Renal cortical epithelial cell (primary cell): ENCODE measurements at places on chromosomes 3 and 15. TPM values are rescaled to one million over a fixed set of nuclear protein-coding genes. Genes with fewer than 3 reads are reported as not detected.
A peak's percentile ranks its signal among the peaks of the same experiment; 100 is the strongest.

FBLN2 gene
- total RNA-seq = 3.8 and 9.4 TPM in 2 replicates

DNA sequence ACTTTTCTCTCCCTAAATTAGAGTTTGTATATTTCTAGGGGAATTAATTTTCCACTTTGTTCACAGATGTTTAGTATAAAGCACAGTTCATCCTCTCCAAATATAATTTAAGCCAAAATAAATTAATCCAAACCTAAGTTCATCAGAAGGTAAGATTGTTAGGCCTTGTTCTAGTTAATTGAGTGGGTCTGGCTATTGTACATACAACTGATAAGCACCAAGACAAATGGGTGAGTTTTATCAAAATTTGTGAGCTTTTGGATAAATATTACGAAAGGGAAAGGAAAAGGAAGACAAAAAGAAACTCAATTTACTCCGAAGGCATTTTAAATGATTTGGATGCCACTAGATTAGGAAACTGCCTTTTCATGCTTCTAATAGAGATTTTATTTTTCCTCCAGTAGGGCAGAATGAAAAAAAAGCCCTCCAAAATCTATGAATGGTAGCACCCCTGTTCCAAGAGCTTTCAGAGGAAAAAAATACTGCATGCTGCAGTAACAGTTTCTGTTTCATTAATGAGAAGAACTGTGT lies 304.0 kb downstream of the ZNF385D start:
- no peak for DNase-seq

- DNase-seq = no peak
Observed at GRCh38 chr3:52403955-52404354, 40.9 kb downstream of the SEMA3G start.

GRCh38 chr3:184289426-184289938 lies 9.6 kb upstream of the PSMD2 start:
- peak; percentile 26 for DNase-seq

DNA sequence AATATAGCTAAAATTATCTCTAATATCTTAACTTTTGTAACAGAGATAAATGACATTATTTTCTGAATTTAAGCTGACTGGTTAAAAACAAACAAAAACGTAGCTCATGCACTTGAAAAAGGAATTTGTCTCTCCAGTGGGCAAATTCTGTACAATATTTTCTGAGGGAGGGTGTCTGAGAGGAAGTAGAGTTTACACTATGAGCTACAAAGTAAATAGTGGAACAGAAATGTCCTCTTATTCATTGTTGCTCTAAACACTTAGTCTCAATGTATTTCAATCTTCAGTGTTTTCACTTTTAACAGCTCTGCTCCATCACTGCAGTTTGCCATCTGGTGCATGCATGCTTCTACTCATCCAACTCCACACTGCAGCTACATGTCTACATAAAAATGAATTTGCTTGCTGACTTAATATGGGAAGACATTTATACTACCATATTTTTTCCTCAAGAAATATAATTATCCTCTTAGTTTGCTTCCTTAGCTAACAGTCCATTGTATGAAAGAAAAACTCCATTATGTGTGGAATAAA lies 817.4 kb upstream of the LMCD1 start:
- no peak for DNase-seq

- DNase-seq = no peak
Observed at GRCh38 chr15:86044981-86045380, 34.7 kb upstream of the AGBL1 start.

GRCh38 chr3:170081079-170081741 lies 43.4 kb downstream of the GPR160 start:
- DNase-seq = no peak

GRCh38 chr15:99644913-99645542 lies 79.2 kb downstream of the MEF2A start:
- DNase-seq = no peak

PPCDC gene
- 8.7 TPM in 2 replicates for total RNA-seq

- DNase-seq = no peak
Observed at GRCh38 chr15:69677403-69677802, 224.8 kb downstream of the RPLP1 start.

GRCh38 chr3:168545591-168545990 lies 449.9 kb upstream of the GOLIM4 start:
- DNase-seq = no peak

DNA sequence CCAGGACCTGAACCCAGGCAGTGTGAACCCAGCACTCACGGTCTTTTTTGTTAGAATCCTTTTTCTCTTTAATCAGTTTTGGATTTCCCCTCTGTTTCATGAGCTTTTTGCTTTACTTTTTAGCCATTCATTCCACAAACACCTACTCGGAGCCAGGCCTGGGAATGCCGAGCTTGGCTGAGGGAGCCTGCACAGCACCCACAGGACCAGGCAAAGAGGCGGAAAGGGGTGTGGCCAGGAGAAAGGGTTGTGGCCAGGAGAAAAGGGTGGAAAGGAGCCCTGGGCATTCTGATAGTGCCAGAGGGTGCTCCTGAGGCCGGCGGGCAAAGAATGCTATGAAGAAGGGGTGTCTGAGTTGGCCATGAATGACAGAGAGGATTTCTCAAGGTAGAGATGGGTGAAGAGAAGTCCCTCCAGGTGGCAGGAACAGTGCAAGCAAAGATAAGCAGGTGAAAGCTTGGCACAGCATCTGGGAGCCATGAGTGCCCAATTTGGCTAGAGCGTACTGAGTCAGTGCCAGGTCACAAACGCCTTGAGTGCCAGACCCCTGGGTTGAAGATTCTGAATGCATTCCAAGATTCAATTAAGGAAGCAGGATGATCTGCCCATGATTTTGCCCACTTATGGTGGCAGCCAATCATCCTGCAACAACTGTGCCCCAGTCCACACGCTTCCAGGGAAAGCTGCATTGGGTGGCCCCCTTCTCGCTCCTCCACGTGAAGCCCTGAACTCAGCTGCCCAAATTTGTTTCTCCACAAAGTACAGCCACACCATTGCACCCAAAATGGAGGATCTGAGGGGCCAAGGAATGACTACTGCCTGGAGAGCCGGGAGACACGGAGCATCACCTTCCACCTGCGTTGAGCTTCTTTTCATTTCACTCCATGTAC lies 157.2 kb downstream of the XXYLT1 start:
- no peak for DNase-seq

GRCh38 chr3:62732183-62732904 lies 142.9 kb downstream of the CADPS start:
- DNase-seq = no peak

DNA sequence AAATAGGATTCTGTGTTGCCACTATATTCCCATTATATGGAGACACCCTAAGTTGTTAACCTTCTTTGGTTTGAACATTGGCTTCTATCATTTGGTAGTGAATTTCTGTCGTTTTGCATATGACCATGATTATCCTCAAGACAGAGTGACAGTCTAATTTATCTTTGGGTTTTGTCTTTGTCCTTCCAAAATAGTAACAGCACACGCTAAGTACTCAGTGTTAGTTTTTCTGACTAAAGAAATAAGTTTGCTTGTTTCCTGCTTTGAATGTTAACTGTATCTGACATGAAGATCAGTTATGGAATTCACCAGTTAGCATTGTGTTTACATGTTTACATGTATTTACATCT lies 352.5 kb upstream of the GRM7 start:
- DNase-seq = no peak

FMN1 gene
- 4.0 and 7.8 TPM in 2 replicates for total RNA-seq

DNA sequence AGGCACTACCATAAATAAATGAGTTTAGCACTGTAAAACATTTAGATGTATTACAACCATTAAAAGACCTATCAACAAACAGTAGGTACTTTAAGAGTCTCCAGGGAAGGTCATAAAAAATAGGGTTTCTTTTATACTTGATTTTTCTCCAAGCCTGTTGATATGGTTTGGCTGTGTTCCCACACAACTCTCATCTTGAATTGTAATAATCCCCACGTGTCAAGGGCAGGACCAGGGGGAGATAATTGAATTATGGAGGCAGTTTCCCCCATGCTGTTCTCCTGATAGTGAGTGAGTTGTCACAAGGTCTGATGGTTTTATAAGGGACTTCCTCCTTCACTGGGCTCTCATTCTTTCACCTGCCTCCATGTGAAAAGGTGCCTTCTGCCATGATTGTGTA lies 468.9 kb upstream of the UBE2E2 start:
- DNase-seq = no peak

FURIN gene
- total RNA-seq = 59.2 and 124 TPM in 2 replicates

DNA sequence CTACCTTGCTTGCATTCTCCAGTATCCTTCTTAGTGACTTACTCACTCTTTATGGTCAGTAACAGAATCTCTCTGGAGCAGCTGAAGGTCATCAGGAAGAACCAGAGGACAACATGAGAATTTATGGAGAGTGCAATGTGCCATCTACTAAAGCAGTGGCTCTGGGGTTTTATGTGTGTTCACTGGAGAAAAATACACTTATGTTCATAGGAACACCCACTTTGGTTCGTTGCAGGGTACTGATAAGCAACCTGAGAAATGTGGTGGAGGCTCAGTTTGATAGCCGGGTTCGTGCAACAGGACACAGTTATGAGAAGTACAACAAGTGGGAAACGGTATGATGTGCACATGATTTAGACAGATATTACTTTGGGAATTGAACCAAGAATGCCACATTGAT lies 12.8 kb downstream of the CPB1 start:
- DNase-seq = no peak

- no peak for DNase-seq
Observed at GRCh38 chr3:9804996-9805395, 5.1 kb upstream of the TTLL3 start.

DNA sequence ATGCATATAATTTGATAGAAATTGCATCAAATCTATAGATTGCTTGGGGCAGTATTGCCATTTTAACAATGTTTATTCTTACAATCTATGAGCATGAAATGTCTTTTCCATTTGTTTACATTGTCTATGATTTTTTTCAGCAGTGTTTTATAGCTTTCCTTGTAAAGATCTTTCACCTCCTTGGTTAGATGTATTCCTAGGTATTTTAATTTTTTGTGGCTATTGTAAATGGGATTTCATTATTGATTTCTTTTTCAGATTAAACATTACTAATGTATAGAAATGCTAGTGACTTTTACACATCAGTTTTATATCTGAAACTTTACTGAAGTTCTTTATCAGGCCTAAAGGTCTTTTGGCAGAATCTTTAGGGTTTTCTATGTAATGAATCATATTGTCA lies 237.6 kb upstream of the STAC start:
- DNase-seq = no peak

- DNase-seq = peak; percentile 25
Observed at GRCh38 chr3:87309601-87310000, 33.2 kb upstream of the POU1F1 start.

GRCh38 chr15:67124911-67125588 lies 59.6 kb downstream of the SMAD3 start:
- no peak for DNase-seq

- no peak for DNase-seq
Observed at GRCh38 chr3:42670670-42671069, 14.7 kb upstream of the KLHL40 start.

- DNase-seq = no peak
Observed at GRCh38 chr3:186082150-186082549, 26.7 kb downstream of the ETV5 start.

DNA sequence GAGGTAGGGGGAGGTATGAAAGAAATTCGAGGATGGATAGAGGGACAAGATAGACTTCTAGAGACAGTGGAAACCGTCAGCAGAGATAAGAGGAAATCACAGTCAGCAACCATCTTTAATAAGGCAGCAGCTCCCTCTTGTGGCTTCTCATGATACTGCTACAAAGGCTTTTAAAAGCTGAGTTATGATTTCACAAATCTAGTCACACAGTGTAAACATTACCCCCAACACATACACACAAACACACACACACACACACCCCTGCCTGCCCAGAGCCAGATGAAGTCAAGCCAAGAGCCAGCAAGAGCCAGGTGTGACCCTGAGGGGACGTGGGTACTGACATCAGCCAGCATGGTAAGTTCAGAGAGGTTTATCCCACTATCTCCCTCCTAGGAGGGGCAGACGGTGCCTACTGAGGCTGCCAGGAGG lies 18.9 kb upstream of the TGM5 start:
- peak; percentile 51 for DNase-seq

ROBO1 gene
- 14.1 and 41.9 TPM in 2 replicates for total RNA-seq

DNA sequence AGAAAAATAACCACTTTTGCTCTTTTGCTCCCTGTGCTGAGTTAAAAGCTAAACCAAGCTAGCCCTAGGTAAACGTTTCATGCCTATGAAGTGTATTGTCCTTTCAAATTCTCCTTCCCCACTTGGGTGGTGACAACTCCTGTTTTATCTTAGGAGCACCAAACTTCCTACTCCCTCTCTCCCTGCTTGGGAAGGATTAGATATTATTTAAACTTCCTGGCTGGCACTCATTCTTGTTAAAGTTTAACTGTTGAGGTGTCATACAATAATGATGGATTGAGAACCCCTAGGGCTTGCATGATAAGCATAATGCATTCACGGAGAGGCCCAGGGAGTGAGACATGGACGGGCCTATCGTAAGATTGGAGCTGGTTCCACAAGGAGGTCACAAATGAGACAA lies 29.5 kb downstream of the B4GALT4 start:
- DNase-seq = peak; percentile 44

GOLGA6L26 gene
- not detected in 2 replicates for total RNA-seq

CHRNA5 gene
- total RNA-seq = 4.1 and 6.6 TPM in 2 replicates

DNA sequence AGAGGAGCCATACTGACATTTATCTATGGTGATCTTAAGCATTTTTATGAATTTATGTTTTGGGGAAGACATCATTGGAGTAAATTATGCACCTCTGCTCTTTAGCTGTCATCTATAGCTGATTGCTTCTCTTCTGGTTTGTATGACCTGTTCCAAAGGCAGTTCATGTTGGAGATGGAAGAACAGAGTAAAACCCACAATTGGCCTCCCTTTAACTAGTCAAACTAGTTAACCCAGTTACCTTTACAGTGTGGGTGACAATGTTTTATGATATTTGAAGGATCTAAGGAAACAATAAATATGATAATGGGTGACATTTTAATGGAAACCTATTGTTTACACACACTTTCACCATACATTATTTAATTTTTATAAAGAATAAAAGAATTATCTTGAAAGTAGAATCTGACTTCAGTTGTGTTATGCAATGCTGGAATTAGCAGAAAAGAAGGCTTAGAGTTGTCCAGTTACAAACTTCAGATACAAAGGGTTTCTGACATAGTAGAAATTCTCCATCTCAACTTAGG lies 263.5 kb downstream of the NFKBIZ start:
- peak; percentile 44 for DNase-seq

- no peak for DNase-seq
Observed at GRCh38 chr3:156175570-156175969, 55.2 kb downstream of the KCNAB1 start.

GOLGA6L7 gene
- total RNA-seq = not detected in 2 replicates

ELP6 gene
- 17.4 and 29.2 TPM in 2 replicates for total RNA-seq

IL20RB gene
- 0.35 and 0.40 TPM in 2 replicates for total RNA-seq

MINAR1 gene
- 0.17 and 0.60 TPM in 2 replicates for total RNA-seq

DNA sequence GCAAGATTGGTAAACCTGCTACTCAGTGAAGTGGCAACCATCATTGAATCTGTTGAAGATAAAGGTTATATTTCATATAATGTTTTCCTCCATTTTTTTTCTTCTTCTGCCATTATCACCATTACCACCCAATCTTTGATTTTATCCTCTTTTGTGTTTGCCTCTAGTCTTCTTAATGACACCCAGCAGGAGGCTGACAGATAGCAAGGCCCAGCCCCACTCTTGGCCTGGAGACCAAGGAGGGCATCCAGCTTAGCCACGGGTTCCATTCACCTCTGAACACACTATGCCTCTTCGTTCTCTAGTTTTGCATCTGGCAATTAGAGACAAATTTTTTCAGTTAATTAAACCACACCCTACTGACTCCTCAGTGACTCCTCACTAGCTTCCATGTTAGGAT lies 129.7 kb downstream of the TPRG1 start:
- DNase-seq = no peak
